Effector CD8-positive, alpha-beta T cell (primary cell): ENCODE measurements at places on chromosomes 12 and 14.

DNA sequence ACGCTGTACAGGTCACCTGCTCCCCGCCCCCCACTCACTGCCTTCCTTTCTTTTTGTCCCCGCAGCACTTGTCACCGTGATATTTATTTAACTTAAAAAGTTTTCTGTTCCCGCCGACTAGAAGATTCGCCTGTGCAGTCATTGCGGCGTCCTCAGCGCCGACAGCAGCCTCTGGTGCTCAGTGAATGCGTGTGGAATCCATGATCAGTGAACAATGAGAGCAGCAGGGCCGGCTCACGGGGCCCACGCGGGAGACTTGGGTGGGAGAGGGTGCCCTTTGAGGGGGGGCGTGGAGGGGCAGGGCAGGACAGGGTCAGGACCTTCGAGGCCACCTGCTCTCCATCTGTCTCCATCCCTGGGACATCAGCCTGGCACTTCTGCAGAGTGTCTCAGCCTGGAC is 24.5 kb downstream of the BEGAIN start:
- DNase-seq: no peak

DNA sequence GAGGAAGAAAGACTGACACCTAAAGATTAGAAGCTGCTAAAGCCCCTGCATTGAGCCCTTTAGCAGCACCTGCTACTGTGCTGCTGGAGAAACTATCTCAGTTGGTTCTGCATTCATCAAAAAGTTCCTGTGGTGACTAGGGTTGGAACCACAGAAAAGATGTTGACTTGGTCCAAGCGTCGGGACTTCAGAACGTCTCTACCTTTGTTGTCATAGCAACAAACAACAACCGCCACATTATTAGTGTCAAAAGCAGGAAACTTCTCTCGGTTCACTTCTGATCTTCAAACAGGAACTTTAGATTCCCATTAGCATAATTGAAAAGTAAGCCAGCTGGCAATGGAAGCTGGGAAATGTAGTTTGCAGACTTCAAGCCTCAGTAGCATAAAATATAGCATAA is 368.0 kb downstream of the SEC23A start:
- no peak for DNase-seq

GRCh38 chr14:34926552-34926951 is 51.4 kb upstream of the BAZ1A start:
- DNase-seq: no peak

GRCh38 chr14:87491816-87492215 is 501.2 kb downstream of the GALC start:
- DNase-seq: no peak
